ENCODE measurements at places on chromosomes 16 and 17.
A peak's percentile ranks its signal among the peaks of the same experiment; 100 is the strongest.

DNA sequence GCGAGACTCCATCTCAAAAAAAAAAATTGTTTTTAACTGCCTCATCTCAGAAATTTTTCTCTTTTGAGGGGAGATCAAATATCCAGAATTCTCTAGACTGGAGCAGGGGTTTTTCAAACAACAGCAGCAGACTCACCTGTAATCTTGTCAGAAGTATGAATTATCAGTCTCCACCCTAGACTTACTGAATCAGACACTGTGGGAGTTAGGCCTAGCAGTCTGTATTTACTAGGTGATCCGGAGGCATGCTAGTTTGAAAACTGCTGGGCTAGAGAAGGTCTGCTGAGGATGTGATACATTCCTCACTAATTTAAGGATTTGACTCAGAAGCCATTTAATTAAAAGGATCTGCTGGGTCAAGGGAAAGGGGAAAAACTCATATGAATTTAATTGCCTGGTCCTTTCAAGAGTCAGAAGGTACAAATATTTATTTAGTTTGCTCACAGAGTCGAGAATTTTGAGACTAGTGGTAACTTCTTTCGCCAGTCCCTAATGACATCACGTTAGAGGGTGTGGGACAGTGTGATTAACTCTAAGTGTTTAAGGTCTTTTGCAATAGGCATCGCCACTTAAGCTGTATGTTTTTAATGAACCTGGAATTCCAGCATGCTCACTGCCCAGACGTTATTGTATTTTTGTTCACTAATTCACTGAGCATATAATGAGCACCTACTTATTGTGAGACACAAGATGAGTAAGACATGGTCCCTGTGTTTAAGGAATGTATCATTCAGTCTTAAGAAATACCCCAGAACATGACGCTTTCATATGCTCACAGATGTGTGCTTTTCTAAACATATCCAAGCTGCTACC, 14.2 kb downstream of the ATP6V0A1 start:
- H3K4me3 ChIP-seq: no peak overlapping the region
- peaks cover 4% of the 10 kb centered on the region for H3K4me1 ChIP-seq
- no peak overlapping the region for H3K27ac ChIP-seq

DNA sequence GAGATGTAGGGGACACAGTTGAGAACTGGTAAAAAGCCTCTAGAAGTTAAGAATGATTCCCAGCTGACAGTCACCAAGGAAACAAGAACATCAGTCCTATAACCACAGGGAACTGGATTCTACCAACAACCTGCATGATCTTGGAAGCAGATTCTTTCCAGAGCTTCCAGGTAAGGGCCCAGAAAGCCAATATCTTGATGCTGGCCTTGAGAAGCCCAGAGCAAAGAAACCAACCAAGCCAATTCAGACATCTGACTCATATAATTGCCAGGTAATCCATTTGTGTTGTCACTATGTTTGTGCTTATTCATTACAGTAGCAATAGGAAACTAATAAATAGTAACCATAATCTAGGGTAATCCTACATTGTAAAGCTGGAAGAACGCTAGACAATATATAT, 81.6 kb downstream of the CACNG1 start:
- no peaks in the 10 kb centered on the region for H3K27me3 ChIP-seq
- no peak for DNase-seq
- no peak overlapping the region for H3K27ac ChIP-seq
- H3K4me1 ChIP-seq: peaks cover 10% of the 10 kb centered on the region
- peaks cover 39% of the 10 kb centered on the region for H3K36me3 ChIP-seq

GRCh38 chr16:8607214-8607613, 14.3 kb upstream of the METTL22 start:
- H3K27ac ChIP-seq: no peak overlapping the region
- no peaks in the 10 kb centered on the region for H3K36me3 ChIP-seq
- H3K4me1 ChIP-seq: no peaks in the 10 kb centered on the region

DNA sequence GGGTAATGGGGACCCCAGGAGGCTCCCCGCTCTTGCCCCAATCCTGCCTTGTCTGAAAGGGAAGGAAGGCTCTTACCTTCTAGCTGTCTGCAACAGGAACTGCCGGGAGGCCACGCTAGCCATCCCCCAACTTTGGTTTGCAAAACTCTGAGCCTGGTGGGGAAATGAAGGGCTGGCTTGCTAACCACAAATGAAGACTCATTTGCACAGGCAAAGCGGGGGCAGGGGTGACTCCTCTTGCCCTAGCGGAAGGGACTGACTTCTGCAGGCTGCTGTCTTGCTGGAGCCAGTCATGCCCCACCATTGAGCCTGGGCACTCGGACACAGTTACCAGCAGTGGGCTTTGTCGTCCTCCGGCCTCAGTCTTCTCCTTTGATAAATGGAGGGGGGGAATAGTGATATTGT, 52.6 kb downstream of the PLCG2 start:
- peak overlapping the region; percentile 8 for H3K27ac ChIP-seq
- H3K36me3 ChIP-seq: peaks cover 4% of the 10 kb centered on the region
- H3K27me3 ChIP-seq: no peaks in the 10 kb centered on the region

- peaks cover 13% of the 10 kb centered on the region for H3K4me1 ChIP-seq
- H3K36me3 ChIP-seq: peaks cover 58% of the 10 kb centered on the region
- no peaks in the 10 kb centered on the region for H3K27me3 ChIP-seq
- no peak overlapping the region for H3K27ac ChIP-seq
- no peak overlapping the region for H3K4me3 ChIP-seq
These were observed 7.6 kb downstream of the PITPNA start for GRCh38 chr17:1554751-1555540.

- H3K27me3 ChIP-seq: no peaks in the 10 kb centered on the region
- no peak overlapping the region for H3K27ac ChIP-seq
- no peak for DNase-seq
- no peak overlapping the region for H3K4me3 ChIP-seq
- H3K36me3 ChIP-seq: no peaks in the 10 kb centered on the region
- no peaks in the 10 kb centered on the region for H3K4me1 ChIP-seq
These were observed 36.0 kb upstream of the ADAMTS18 start for GRCh38 chr16:77470851-77471250.

GRCh38 chr16:56234737-56235136, 43.4 kb downstream of the GNAO1 start:
- H3K36me3 ChIP-seq: no peaks in the 10 kb centered on the region
- H3K27me3 ChIP-seq: no peaks in the 10 kb centered on the region
- no peaks in the 10 kb centered on the region for H3K4me1 ChIP-seq
- DNase-seq: no peak
- no peak overlapping the region for H3K4me3 ChIP-seq

DNA sequence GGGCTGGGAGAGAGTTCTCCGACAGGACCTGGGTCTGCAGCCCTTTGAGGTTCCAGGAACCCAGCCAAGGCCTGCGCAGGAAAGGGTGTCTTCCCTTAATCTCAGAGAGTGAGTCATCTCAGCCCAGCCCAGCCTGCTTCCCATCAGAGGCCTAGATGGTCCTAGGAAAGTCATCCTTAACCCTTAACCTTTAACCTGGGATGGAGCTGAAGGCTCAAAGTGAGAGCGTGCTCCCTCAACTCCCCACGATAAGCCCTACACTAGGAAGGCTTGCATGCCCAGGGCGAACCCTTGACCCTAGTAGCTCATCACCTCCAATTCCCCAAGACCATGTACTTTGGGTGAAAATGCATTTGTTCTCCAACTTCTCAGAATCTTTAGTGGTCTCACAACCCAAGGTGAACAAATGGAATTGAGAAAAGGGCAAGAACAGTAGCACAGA, 4.8 kb upstream of the ATXN7L3 start:
- no peak overlapping the region for H3K27ac ChIP-seq
- peaks cover 21% of the 10 kb centered on the region for H3K36me3 ChIP-seq

DNA sequence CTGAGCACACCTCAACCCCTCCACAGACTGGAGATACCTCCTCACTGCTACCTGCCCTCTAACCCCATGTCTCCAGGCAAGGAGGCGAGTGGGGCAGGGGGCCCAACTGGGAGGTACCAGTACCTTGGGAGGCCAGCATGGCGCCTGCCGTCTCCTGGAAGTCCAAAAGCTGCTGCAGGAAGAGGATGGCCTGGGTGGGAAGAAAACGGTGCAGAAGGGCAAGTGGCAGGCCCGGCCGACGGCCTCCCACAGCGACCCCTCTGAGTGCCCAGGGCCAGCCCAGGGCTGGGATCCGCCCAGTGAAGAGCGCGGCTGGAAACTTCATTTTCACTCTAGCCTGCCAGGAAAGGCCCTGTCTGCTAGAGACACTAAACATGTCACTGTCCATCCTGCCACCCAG, 8.5 kb downstream of the ZACN start:
- no peak for DNase-seq
- no peak overlapping the region for H3K4me3 ChIP-seq
- no peaks in the 10 kb centered on the region for H3K27me3 ChIP-seq
- peaks cover 61% of the 10 kb centered on the region for H3K36me3 ChIP-seq
- peaks cover 4% of the 10 kb centered on the region for H3K4me1 ChIP-seq

DNA sequence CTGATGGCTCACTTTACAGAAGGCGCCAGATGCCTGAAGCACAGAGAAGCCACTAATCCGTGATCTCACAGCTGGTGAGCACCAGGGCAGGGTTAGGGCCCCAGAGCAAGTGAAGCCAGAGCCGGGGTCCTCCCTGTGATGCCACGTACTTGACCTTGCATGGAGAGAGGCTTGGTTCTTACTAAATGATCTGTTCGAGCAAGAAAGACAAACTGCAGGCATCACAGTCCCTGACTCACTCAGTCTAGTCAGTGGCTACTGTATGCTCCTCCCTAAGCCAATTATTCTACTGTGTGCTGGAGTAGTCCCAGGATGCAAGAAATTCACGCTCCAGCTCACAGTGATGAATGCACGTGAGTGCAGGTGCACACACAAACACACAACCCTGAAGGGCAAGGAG, 55.4 kb downstream of the SDK2 start:
- DNase-seq: no peak
- H3K27ac ChIP-seq: no peak overlapping the region
- no peaks in the 10 kb centered on the region for H3K27me3 ChIP-seq
- H3K4me1 ChIP-seq: peaks cover 70% of the 10 kb centered on the region
- no peaks in the 10 kb centered on the region for H3K36me3 ChIP-seq

DNA sequence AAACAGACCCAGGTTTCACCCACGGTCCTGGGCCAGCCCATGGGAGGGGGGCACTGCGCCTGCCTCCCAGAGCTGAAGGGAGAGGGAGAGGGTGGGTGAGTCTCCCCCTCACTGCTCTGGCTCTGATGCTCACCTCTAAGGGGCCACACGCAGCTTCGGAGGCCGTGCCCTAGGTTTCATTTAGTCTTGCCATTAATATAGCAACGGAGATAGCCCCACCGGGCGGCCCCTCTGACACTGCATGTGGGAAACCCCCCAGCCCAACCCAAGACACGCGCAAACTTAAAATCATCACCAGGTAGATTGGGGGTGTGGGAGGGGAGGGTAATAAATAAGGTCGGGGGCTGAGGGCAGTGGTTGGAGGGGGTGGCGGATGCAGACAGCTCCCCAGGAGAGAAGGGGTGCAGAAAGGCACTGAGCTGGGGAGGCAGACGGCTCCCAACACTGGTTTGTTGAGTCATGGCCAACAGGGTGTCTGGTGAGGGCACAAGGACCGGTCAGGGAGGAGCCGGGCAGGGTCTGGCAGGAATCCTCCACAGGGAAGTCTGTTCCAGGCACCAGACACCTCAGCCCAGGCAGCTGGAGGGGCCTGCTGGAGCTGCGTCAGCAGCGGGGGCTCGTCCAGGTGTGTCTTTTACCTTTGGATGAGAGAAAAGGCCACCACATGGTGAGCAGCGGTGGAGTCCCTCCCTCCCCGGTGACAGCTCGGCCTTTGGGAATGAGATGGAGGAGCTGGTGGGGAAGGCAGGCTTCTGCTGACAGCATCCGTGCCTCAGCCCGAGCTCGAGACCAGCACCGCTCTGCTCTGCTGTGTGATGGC, 32.0 kb upstream of the DOC2B start:
- no peak overlapping the region for H3K27ac ChIP-seq
- no peak for DNase-seq
- H3K4me1 ChIP-seq: peaks cover 11% of the 10 kb centered on the region
- H3K36me3 ChIP-seq: no peaks in the 10 kb centered on the region
- no peaks in the 10 kb centered on the region for H3K27me3 ChIP-seq

DNA sequence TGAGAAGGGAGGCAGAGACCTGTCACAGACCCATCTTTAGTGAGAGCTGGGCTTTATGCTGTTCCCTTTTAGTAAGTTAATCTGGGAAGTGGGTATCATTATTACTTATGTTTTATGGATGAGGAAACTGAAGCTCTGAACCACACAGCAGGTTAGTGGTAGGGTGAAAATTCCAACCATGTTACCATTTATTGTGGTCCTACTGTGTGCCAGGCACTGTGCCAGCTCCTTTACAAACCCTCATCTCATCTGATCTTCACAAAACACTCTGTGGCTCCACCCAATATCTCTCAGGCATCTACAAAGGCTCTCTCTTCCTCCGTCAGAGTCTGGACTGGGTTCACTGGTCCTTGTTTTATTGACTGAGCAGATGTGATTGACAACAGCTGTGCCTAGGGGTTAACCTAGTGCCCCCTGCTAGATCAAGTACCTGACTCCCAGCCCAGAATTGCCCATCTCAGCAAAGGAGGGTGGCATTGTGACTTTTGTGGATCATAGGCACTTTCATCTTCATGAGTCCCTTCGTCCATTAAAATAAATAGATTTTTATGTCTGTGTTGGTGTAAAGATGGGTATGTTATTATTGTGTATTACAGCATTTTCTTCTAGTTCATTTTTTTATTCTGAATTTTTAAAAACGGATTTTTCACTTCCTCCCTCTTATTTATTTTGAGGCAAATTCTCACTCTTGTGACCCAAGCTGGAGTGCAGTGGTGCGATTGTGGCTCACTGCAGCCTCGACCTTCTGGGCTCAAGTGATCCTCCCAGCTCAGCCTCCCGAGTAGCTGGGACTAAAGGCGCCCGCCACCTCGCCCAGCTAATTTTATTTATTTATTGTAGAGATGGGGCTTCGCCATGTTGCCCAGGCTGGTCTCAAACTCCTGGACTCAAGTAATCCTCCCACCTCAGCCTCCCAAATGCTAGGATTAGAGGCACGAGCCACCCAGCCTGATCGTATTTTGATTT, 3.1 kb downstream of the TGFB1I1 start:
- H3K4me3 ChIP-seq: no peak overlapping the region
- H3K4me1 ChIP-seq: peaks cover 31% of the 10 kb centered on the region
- H3K36me3 ChIP-seq: peaks cover 12% of the 10 kb centered on the region
- no peak for DNase-seq
- H3K27me3 ChIP-seq: no peaks in the 10 kb centered on the region

DNA sequence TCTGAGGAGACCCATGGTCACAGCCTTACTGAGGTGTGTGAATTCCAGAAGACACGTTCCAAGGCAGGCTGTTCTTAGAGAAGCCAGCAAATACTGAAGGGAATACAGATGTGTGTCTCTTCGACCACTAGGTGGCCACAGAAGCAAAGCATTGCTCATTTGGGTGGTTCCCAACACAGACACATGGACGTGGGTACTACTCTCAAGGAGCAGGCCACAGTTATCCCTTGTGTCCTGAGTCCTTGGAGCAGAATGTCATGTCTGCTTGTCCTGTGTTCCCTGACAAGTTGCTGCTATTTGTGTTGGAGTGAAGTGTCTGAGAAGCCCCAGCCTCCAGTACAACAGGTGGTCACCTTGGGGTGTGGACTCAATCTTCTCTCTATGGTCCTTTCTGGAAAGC, 30.3 kb downstream of the HMOX2 start:
- H3K27ac ChIP-seq: peak overlapping the region; percentile 57
- no peak overlapping the region for H3K4me3 ChIP-seq
- peak; percentile 78 for DNase-seq
- H3K4me1 ChIP-seq: peaks cover 16% of the 10 kb centered on the region
- peaks cover 34% of the 10 kb centered on the region for H3K36me3 ChIP-seq

Measured in common myeloid progenitor, CD34-positive (primary cell).